ENCODE measurements at places on chromosomes 2 and 18.

DNA sequence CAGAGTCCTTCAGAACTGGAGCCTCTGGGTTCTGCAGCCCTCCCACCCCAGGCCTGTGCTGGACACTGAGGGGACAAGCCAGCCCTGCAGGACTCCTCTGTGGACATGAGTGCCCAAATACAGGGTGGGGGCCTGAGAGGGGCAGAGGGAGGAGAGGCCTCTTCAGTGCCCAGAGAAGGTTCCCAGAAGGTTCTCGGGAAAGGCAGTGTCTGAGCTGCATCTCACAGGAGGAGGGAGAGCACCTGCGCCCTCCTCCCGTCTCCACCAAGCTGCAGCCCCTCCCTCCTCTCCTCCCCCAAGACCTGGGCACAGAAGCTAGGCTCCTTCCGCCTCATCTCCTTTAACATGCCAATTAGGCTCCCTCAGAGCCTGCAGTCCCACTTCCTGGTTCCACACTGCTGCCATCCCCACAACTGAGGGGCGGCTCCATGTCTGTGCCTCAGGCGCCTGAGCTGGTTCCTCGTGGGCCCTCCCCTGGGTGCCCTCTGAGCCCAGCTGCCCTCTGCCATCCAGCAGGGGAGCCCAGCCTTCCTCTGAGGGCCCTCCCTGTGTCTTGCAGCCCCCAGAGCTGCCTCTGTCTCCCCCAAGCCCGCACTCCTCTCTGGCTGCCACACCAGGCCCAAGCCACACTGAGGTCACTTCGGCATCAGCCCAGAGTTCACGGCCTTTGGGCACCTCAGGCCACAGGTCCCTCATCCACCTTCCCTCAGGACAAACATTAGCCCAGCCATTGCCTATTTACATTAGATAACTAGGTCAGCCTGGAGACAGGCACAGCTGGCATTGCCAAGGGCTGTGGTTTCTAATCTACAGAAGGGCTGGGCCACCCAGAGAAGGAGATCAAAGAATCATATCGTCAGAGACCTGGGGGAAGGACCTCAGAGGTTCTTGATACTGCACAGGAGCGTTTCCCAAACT lies 28.9 kb downstream of the KCNK3 start:
- DNase-seq = no peak

DNA sequence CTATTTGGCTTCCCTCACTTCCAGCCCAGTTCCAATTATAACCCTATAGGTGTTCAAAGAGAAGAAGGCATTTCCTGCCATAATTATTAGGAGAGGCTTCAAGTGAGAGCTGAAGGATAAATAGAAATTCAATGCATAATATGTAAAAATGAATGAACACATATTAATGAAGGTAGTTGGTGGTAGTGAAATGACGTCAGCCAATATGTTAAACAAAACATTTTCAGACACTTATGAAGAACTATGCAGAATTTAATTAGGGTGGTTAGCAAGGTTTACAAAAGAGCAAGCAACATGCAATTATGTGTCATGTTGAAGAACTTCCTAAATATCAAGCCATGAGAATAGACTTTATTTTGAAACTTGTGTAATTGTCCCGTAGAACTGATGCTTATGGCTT lies 858.8 kb upstream of the DDX18 start:
- no peak for DNase-seq

GRCh38 chr2:64324746-64325410 lies 129.1 kb upstream of the LGALSL start:
- DNase-seq = no peak

GRCh38 chr2:46534589-46534988 lies 55.2 kb downstream of the TMEM247 start:
- DNase-seq = no peak

GRCh38 chr2:231666171-231667095 lies 41.9 kb upstream of the PTMA start:
- DNase-seq = no peak

DNA sequence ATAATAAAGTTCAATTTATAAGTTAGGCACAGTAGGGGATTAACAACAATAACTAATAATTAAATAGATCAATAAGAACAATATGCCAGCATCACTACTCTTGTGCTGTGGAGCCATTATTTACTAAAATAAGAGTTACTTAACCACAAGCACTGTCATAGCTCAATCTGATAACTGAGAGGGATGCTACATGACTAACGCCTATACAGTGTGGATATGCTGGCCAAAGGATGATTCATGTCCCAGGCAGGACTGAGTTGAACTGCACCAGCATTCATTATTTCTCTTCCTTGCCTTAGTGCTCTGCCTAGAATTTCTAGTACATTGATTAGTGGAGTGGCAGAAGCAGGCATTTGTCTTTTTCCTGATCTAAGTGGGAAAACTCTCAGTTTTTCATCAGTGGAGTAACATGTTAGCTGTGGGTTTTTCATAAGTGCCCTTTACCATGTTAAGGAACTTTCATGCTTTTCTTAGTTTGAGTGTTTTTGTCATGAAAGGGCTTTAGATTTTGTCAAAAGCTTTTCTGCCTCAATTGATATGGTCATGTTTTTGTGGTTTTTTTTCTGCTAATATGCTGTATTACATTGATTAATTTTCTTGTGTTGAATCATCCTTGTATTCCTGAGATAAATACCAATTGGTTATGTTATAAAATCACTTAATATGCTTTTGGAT lies 21.7 kb downstream of the KIAA1328 start:
- no peak for DNase-seq

- no peak for DNase-seq
Observed at GRCh38 chr2:134304394-134305108, 50.7 kb downstream of the MGAT5 start.
